ENCODE measurements at places on chromosomes 7 and 10.

GRCh38 chr7:128799451-128799850 lies 7.7 kb downstream of the CCDC136 start:
- DNase-seq: no peak

- no peak for DNase-seq
Measured at GRCh38 chr7:152108359-152108758, 82.9 kb downstream of the GALNT11 start.

DNA sequence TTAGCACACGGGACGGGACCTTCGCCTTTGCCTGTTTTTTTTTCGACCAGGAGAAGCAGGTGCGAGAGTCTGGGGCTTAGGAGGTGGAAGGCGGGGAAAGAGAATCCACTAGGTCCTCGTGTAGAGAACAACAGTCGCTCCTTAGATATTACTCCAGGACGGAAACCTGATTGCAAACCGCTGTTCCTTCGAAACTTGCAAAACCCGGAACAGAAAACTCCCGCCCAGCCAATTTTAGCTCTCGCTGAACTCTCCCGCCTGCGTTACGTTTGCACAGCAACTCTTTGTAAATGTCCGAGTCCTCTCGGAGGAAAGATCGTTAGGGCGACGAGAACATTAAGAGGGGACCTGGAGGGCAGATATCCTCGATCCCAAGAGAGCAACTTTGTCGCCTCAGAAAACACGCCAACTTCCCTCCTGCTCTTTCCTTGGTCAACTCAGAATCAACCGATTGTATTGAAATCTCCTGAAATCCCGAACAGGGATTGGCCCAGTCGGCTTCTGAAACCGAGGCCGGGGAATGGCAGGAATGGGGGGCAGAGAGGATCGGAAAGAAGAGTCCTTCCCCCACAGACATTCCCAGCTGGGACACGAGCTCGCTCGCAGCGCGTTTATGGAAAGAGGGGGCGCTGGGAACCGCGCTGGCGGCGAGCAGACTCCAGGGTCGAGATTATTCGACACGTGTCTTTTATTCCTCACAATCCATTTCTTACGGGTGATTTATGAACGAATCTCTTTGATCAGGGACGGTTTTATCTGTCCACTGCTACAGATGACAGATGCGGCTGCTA lies 9.9 kb downstream of the TWIST1 start:
- no peak for DNase-seq

- DNase-seq: no peak
Measured at GRCh38 chr7:2737771-2738540, 50.0 kb downstream of the AMZ1 start.

GRCh38 chr7:144404946-144405345 lies 1.5 kb upstream of the NOBOX start:
- no peak for DNase-seq

DNA sequence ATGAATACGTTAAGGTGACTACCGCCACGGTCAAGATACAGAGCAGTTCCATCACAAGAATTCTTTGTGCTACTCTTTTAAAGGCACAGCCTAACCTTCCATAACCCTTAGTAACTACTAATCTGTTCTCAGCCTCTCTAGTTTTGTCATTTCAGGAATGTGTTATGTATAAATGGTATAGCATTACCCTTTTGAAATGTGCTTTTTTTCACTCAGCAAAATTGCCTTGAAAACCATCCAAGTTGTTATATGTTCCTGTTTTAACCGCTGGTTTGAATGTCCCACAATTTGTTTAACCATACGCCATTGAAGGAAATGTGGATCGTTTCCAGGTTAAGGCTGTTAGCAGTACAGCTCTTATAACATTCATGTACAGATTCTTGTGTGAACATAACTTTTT lies 32.0 kb downstream of the WAC start:
- no peak for DNase-seq

DNA sequence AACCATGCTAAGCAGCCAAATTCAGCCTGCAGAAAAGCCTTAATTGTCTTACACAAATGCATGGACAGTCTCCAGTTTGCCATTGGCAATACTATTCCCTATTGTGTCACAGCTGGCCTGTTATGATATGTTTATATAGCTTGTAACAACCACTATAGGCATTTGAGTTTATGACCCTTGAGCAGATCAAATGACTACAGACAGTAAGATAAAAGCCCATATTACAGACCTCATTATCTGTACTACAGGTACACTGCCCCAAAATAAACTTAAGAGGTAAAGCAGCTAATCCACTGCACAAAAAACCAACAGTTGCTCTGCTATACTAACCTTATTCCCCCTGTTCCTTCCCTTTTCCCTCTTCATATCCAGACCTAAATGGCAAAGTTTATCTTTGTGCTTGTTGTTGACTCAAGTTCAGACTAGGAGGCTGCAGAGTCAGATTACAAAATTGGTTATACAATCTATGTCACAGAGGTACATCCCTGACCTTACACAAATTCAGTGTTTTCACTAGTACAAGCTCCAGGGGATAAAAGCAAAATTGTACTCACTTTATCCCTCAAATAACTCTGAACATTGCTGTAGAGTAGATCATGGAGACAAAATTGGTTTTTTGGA lies 218.4 kb downstream of the GRM8 start:
- no peak for DNase-seq

- DNase-seq: no peak
Measured at GRCh38 chr7:134565643-134566136, 16.8 kb downstream of the AKR1B15 start.

- DNase-seq: no peak
Measured at GRCh38 chr10:124231168-124232155, 138.1 kb upstream of the CHST15 start.

DNA sequence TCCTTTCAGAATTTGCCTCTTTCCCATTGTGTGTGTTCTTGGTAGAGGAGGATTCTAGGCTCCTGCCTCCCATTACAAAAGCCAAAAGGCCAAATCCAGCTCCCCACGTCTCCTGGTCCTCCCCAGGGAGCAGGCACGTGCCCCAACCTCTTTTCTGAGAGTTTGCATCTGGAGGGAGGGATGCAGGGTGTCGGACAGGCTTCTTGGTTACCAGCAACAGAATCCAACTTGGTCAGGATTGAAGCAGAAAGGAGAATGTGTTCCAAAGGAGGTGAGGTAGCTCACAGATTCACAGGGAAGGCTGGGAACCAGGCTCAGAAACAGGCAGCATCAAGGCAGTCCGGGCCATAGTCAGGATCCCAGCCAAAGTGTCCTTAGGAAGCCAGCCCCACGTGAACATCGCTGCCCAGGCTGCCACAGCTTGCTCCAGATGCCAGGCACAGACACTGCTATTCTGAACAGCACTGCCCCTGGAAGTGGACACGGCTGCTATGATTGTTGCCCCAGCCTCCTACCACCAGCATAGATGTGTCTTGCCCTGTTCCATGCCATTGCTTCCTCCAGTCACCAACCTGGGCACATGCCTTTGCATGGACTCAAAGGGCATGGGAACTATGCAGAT lies 264.2 kb upstream of the ZMIZ1 start:
- no peak for DNase-seq

GRCh38 chr7:151367284-151367683 lies 25.7 kb downstream of the NUB1 start:
- no peak for DNase-seq

GRCh38 chr10:22611425-22612115 lies 102.8 kb downstream of the PIP4K2A start:
- no peak for DNase-seq

- DNase-seq: no peak
Measured at GRCh38 chr7:40866601-40867000, 731.8 kb downstream of the SUGCT start.

- DNase-seq: no peak
Measured at GRCh38 chr10:14684354-14684753, 90.3 kb downstream of the FAM107B start.

DNA sequence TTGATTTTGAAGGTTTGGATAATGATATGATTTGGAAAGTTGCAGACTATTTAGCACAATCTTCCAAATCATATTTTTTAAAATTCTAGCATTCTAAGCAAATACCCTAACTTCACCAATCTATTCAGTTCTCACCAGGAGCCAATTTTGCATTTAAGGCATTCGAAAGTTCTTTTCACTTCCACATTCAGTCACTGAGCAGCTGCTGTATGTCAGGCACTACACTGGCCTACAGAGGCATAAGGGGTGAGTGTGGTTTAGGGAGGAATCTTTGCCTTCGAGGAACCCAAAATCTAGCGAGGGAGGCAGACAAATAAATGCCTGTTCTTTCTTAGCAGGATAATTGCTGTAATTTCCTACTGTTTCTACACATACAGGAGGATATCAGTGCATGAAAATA lies 10.7 kb upstream of the UCN3 start:
- DNase-seq: no peak

- no peak for DNase-seq
Measured at GRCh38 chr7:30950197-30950596, 13.6 kb upstream of the GHRHR start.

DNA sequence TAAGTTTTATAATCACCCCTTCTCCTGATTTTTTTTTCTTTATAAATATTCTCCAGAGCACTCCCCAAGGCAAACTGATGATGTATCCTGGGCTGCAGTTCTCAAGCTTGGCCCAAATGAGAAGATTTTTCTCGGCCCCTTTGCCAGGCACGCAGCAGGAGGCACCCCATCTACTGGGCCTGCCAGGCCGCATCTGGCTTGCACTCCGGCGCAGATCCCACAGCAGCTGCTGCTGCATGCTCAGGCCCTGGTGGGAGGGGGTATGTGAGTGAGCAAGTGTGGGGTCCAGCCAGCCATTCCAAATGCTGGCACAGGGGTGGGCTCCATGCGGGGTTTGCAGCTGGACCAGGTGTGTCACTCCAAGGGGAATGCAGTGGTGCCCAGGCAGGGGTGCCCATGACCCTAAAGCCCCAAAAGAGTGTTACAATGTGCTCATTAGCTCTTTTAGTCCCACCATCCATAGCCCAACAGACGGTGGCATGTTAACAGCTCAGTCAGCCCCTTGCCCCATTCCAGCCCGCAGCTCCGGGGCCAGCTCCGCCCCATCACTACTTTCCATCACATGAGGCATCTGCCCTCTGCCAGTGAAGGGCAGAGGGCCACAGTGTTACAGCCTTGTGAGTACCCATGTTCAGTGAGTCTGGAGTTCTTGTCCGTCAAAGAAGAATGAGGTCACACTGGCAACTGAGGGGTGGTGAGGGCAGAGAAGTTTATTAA lies 25.9 kb downstream of the OAT start:
- no peak for DNase-seq

GRCh38 chr7:46580766-46581165 lies 659.7 kb upstream of the IGFBP3 start:
- DNase-seq: no peak

DNA sequence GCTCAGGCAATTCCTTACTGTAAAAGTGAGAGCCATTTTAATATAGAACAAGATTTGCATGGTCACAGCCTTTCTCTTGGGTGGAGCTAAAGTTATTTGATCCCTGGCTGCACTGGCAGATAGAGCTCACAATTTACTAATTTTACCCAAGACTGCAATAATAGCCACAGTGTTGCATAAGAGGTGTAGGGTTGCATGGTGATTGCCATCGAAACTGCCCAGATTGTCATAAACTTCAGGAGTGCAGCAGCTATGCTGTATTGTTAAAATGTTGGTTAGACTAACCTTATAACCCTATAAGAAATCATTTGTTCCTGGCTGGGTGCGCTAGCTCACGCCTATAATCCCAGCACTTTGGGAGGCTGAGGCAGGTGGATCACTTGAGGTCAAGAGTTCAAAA lies 50.0 kb downstream of the VCL start:
- DNase-seq: no peak

DNA sequence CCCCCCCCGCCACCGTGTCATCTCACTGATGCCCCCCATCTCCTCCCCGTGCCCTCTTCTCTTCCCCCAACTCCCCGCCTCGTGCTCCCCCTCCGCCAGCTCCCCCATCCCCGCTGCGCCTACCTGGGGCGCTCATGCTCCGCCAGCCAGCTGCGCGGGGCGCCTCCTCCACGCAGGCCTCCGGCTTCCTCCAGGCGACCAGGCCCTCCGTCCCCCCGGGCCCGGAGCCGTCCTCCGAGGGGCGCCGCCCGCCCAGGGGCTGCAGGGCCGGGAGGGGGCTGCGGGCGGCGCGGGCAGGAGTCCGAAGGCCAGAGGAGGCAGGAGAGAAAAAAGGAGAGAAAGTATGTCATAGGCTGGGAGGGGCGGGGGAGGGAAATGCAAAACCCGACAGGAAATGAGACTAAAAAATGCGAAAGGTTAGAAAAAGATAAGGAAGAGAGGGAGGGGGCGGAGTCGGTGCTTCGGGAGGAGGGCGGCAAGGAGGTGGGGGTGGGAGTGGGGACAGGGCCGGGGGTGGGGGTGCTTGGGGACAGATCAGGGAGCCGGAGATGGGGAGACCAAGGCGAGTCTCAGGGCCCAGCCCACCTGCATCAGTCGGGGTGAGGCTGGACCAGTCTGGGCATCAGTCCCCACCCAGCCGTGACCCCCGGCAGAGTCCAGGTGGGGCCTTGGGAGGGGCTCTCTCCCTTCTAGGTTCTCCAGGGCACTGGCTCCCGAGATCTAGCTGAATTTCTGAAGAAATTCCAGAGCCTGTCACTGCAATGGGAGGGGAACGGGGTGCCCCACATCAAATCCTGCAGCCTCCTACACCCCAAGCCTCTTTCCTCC lies at the start of gene CARD11:
Gene CARD11, minus strand, starts transcription at position 324 of the 828 bp plus-strand sequence. CDS start 85,361 bp downstream, outside the sequence.
- DNase-seq: no peak

- DNase-seq: no peak
Measured at GRCh38 chr7:10568891-10569290, 404.8 kb upstream of the PHF14 start.

DNA sequence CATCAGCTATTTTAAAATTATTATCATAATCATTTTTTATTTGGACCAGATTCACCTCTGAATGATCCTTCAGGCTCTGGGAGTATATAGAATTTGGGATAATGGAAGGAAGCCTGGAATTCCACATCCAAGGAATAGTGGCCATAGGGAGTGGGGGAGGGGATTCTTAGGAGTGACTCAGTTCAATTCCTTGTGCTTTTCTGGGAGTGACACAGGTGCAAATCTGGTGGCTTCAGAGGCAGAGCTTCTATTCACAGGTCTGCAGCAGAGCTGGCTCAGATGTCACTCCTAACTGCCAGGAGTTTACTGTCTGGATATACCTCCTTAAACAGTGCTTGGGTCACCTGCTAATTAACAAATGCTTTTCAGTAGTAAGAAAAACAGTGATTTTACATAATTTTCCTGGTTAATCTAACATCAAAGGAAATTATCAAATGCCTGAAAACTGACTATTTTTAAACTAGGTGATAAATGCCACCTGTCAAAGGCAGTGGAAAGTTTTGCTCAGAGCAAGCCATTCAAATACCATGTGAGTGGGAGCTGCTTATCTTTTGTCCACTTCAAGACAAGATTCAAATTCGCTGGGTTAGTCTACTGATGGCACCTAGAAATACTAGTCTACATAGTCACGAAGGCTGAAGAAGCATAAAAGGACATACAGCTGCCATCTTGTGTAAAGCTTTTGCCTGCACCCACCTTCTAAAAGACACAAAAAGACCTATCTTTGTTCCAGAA lies 106.7 kb upstream of the LAMB4 start:
- no peak for DNase-seq

GRCh38 chr7:96614154-96614867 lies 95.3 kb downstream of the SEM1 start:
- no peak for DNase-seq

DNA sequence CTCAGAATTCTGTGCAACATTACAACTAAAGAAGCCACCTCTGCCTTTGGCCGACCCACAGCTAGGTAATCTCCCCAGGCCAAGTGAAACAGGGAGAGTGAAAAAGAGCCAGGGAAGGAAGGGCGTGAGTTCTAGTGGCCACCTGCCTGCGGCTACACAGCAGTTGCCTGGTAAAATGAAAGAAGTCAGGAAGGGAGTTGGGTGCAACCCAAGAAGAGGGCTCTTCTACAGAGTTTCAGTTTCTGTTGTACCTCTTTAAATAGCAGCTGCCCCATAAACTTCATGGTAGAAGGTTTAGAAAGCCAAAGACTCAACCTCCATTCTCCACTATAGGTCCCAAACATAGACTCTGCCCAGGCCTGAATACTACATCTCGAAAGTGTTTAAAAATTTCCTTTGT lies 76.2 kb upstream of the TMEM168 start:
- DNase-seq: no peak

All from amygdala (tissue), 56 donors.